T-helper 17 cell (primary cell): ENCODE measurements at places on chromosomes 6 and 20.

DNA sequence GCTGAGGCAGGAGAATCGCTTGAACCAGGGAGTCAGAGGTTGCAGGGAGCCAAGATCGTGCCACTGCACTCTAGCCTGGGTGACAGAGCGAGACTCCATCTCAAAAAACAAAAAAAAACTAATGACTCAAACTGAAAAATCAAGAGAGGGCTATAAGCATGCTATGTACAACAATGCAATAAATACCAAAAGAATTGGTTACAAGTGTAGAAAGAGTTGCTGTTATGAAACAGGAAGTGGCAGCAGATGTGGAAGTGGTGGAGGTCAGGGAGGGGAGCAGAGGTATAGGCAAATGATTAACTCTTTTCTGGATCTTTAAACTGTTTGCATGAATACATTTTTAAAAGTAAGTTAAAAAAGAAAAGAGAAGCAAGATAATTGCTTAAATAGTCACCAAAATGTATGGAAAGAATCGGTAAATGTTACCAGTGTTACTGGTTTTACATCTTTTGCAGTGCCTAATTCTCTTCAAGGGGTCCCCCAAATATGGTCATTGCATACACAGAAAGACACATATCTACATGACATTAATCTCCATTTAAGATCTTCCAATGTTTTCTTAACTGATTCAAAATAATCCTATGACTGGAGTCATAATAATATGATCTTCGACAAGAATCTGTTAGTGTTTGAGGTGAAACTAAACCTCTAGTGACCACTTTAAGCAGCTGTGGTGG is 15.0 kb downstream of the CALHM6 start:
- DNase-seq, result no peak

GRCh38 chr20:38275815-38276550 is 15.4 kb upstream of the KIAA1755 start:
- DNase-seq, result no peak

DNA sequence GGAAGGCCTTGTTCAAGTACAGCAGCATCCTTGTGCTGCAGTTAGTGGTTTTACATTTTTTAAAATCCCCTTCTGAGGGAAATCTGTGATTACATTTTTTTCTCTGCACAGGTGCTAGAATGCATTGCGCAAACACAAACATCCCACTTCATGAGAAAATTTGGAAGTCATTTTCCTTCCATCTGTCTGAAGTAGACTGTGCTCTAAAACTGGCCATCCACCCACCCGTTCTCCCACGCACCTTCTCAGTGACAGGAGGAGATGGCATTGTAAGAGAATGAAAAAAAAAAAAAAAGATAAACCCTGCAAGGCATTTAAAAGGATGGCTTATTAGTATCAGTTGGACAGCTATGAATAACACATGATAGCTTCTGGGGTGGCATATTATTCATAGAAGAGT is 65.0 kb downstream of the SOBP start:
- no peak for DNase-seq

GRCh38 chr6:157760589-157761330 is 62.3 kb upstream of the SNX9 start:
- no peak for DNase-seq

GRCh38 chr20:17619351-17620093 is 49.6 kb downstream of the DSTN start:
- DNase-seq, result peak; percentile 4
